CD8-positive, alpha-beta T cell (primary cell): ENCODE measurements at places on chromosomes 2 and 18.

- DNase-seq: no peak
These were observed 12.2 kb downstream of the KANSL3 start for GRCh38 chr2:96625571-96626552.

GRCh38 chr2:19764998-19765397 lies 136.8 kb downstream of the TTC32 start:
- DNase-seq: no peak

GRCh38 chr18:5061785-5062184 lies 135.3 kb downstream of the AKAIN1 start:
- DNase-seq: no peak

DNA sequence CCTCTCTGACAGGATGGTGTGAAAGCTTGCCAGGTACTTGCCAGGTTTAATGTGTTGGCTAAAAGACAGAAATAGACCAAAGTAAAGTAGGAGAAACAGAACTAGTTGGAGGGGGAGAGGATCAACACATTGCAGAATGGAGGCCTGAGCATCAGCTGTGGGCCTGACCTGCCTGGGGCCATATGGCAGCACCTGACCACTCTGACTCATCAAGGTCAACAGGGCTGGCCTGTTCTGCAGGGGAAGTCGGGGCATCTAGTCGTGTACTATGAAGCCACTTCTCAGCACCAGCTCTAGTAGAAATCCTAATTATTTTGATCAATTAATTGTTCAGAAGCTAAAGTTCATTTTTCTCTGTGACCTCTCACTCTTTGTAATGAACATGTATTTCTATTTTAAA lies 35.8 kb upstream of the NOSTRIN start:
- DNase-seq: no peak

DNA sequence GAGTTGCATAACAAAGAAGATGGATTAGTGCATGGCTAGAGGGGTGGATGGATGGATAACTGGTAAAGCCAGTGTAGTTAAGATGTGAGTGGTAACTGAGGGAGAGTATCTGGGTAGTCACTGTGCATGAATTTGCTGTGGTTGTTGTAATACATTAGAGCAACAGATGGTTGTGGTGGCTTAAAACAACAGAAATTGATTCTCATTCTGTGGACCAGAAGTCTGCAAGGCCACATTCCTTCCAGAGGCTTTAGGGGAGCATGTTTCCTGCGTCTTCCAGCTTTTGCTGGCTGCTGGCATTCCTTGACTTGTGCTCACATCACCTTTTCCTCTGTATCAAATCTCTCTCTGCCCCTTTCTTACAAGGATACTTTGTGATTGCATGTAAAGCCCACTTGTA lies 155.4 kb downstream of the ASB1 start:
- DNase-seq: no peak

DNA sequence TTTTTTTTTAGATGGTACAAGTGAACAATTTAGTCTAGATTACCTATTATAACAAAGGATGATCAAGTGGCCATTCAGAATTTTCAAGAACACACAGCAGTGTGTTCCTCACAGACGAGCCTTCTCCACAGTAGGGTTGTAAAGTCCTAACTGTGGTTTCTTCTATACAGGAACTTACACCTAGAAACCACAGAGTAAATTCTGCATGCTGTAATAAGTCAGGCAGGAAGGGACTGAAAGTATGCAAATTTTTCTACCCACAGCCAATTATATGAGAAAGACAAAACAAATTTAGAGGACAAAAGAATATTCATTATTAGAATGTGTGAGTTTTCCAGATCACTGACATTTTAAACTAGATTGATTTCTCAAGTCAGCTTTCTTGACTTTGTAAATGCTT lies 99.5 kb downstream of the RBMS1 start:
- no peak for DNase-seq

- DNase-seq: no peak
These were observed 138.4 kb downstream of the OTX1 start for GRCh38 chr2:63189026-63189425.

DNA sequence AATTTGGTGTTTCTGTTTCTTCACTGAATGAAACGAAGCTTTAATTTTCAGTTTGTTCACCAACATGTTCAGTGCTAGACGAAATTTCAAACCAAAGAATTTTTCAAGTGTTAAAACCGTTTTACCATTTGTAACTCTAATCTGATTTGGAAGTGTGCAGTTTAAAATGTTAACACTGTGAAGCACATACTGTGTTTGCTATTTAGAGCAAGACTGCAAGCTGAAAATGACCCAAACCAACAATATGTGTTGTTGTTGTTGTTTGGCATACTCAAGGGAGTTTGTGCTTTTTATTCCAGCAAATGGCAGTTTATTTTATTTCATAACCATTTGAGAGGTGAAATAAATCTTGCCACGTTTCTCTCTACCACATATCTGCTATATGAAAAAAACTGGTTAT lies 128.4 kb upstream of the CDH7 start:
- no peak for DNase-seq

DNA sequence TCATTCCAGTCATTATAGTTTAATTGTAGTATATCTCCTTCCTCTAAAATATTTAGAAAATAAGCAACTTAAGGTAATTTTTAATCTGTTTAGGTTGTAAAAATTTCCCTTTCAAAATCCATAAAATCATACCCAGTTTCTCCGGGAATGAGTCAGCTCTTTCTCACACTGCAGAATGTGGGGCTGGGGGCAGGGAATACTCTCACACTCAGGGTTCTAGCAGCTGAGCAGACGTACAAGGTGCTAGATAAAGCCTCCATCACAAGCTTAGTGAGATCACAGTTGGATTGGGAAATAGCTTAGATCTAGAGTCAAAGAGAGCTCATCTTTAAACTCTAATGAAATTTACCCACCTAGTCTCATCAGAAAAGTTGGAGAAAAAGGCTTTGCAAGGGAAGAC lies 79.9 kb upstream of the FAM237A start:
- DNase-seq: no peak

- no peak for DNase-seq
These were observed 318.1 kb downstream of the ZNF521 start for GRCh38 chr18:25033747-25034471.

GRCh38 chr2:112141626-112142007 lies 3.4 kb downstream of the FBLN7 start:
- no peak for DNase-seq

GRCh38 chr2:19559596-19560240 lies 201.3 kb upstream of the OSR1 start:
- peak; percentile 23 for DNase-seq

GRCh38 chr2:65939687-65940086 lies 495.2 kb upstream of the MEIS1 start:
- no peak for DNase-seq

GRCh38 chr2:99261242-99261641 lies 5.8 kb upstream of the LYG2 start:
- DNase-seq: no peak

DNA sequence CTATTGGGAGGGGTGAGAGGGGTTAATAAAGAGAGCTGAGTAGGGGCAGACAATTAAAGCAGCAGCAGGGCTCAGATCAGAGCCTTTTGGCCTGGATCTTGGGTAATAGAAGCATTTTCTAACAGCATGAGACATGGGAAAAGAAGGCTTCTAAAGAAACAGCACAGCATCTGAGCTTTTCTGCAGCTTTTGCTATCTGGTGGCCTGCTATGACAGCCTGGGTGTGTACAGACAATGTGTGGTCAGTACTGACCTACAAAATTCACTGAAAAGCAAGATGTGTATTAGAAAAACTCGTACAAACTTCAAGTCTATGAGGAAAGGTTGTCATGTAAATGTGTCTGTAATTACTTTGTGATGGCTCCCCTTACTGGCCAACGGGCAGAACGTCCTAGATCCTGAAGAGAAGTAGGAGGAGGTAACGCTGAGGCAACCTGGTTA lies 95.6 kb downstream of the GALNT3 start:
- DNase-seq: no peak

DNA sequence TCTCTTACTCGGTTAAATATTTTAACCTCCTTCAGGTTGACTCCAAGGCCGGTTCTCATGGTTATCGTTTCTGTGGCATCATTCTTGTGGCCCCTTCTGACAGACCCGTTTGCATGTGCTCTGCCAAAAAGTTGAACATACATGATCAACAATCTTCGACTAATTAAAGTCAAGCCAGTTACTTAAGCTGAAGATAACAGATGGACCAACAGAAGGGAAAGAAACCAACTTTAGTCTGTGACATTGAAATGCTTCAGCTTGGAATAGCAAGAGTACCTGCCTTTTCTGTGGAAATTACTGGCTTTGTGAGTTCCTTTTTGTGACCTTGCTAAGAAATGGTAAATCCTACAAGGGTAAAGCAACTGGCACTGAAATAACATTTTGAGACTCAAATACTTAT lies 1429.1 kb downstream of the LRP1B start:
- DNase-seq: no peak

DNA sequence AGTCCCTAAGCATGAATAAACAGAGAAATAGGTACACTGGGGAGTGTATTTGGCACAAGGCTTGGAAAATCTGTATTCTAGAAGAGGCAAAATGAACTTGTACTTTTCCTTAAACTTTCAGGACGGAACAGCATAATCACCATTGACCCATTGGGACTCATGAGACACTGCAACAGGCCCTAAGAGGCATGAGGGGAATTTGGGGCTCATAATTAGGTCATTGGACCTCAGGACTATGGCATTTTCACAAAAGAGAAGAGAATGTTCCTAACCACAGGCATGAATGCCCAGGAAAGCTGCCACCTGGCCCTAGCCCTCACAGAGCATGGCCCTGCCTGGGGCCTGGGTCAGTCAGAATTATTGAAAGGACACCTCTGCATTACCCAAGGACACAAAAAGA lies 67.9 kb upstream of the PIK3C3 start:
- no peak for DNase-seq

DNA sequence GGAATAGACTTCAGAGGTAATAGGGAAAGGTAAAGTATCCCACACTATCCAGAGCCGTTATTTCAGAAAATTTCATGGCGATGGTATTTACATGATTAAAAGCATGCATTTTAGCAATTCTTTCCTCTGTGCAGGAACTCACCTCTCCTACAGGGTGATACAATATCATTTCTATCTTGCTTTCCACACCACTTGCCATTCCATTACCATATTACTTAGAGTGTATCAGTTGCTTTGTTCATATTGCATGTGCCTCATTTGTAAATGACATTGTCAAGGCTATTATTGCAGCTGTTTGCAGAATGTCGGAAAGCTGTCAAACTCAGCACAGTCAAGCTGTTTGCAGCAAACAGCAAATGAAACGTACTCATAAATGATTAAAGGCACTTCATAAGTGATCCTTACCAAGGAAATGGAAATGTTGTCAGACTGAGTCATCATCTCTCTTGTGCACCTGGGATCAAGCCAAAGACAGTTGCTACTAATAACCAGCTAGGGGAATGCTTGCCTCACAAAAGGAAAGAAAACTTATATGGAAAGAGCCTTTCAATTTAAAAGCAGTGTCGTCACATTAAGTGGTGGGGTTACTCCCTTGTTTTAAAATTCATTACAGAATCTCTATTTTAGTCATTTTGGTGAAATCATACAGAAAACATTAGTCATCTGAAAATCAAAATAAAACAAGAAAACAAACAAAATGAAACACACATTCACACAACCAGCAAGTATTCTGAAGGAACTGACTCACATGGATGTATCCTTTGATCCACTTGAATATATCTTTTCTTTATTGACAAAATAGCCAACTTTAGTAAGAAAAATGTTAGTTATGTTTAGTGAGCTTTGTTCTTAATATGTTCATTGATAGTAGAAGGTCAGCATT lies 1064.1 kb upstream of the CNTNAP5 start:
- no peak for DNase-seq

- no peak for DNase-seq
These were observed 311.5 kb upstream of the ID2 start for GRCh38 chr2:8370258-8370802.

DNA sequence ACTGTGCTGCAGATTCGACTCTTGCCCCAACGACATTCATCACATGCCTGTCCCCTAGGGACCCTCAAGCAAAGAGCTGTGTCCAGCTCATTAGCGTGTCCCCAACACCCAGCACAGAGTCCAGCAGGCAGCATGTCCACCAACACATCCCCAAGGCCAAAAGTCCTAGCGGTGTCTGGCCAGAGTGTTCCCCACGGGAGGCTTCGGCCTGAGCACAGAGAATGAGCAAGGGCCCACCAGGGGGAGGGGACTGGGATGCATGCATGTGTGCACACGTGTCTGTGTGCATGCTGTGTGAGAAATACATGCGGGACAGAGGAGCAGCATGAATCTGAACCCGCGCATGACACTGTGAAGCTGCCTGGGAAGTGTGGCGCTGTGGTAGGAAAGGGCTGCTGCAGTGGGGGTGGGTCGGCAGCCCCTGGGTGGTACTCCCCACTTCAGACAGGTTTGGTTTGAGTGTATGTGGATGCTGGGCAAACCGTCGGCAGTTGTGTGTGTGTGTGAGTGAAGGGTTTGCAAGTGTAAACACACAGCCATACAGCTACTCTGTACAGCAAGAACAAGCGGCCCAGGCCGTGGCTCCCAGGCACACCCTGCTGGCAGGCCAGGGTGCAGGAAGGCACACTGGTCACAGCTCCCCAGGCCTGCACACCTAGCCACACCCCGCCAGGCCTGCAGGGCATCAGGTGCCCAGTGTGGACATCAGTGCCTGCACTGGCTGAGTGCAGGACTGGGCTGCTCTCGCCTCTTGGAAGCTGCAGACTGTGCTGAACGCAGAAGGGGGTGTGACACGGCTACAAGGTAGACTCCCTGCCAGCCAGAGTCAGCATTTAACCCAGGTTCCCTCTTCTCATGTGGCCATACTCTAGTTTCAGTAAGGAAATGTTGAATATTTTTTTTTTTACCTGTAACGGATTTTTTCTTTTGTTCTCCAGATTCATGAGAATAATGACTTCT lies 19.5 kb upstream of the HES6 start:
- DNase-seq: no peak

- no peak for DNase-seq
These were observed 44.0 kb downstream of the TCF4 start for GRCh38 chr18:55544014-55544413.

- DNase-seq: no peak
These were observed 112.1 kb downstream of the MCFD2 start for GRCh38 chr2:46803547-46803878.

- no peak for DNase-seq
These were observed 540.1 kb upstream of the ID2 start for GRCh38 chr2:8141780-8142179.

GRCh38 chr2:168002021-168002553 lies 245.3 kb downstream of the STK39 start:
- DNase-seq: no peak

DNA sequence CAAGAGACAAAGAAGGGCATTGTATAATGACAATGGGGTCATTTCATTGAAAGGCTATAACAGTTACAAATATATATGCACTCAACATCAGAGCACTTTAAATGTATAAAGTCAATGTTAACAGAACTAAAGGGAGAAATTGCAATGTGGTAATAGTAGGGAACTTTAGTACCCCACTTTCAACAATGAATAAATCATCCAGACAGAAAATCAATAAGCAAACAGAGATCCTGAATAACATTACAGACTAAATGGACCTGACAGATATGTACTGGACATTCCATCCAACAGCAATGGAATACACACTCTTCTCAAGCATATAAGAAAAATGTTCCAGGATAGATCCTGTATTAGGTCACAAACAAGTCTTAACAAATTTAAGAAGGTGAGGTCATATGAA lies 90.5 kb upstream of the ALKAL2 start:
- DNase-seq: no peak
